ENCODE measurements at places on chromosomes 12 and 14.

GRCh38 chr14:23119363-23120327 lies 590 bp upstream of the CEBPE start:
- H3K4me1 ChIP-seq, result peaks cover 11% of the 10 kb centered on the region
- H3K36me3 ChIP-seq, result no peaks in the 10 kb centered on the region
- no peak for DNase-seq
- H3K4me3 ChIP-seq, result no peak overlapping the region
- no peaks in the 10 kb centered on the region for H3K27me3 ChIP-seq

- H3K36me3 ChIP-seq, result peaks cover 25% of the 10 kb centered on the region
- H3K27ac ChIP-seq, result no peak overlapping the region
- peaks cover 36% of the 10 kb centered on the region for H3K4me1 ChIP-seq
- no peak for DNase-seq
Measured at GRCh38 chr12:6337958-6338433, 3.9 kb downstream of the TNFRSF1A start.

- no peak overlapping the region for H3K4me3 ChIP-seq
- H3K4me1 ChIP-seq, result no peaks in the 10 kb centered on the region
- 0 out of 2 replicates have a peak, but pooled peaks cover 2% of the 10 kb centered on the region for H3K27me3 ChIP-seq
Measured at GRCh38 chr12:107478881-107479280, 206.7 kb upstream of the PWP1 start.

DNA sequence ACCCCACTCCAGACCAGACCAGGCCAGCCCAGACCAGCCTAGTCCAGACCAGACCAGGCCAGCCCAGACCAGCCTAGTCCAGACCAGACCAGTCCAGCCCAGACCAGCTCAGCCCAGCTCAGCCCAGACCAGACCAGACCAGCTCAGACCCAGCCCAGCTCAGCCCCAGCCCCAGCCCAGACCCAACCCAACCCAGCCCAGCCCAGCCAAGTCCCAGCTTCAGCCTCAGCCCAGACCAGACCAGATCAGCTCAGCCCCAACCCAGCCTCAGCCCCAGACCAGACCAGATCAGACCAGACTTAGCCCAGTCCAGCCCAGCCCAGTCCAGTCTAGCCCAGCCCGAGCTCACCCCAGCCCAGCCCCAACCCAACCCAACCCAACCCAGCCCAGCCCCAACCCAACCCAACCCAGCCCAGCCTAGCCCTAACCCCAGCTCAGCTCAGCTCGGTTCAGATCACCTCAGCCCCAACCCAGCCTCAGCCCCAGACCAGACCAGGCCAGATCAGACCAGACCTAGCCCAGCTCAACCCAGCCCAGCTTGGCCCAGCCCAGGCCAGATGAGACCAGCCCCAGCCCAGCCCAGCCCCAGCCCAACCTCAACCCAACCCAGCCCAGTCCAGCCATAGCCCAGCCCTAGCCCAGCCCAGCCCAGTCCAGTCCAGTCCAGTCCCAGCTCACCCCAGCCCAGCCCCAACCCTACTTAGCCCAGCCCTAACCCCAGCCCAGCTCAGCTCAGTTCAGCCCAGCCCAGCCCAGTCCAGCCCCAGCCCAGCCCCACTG lies 204.7 kb downstream of the BCL11B start:
- no peaks in the 10 kb centered on the region for H3K27me3 ChIP-seq
- no peaks in the 10 kb centered on the region for H3K36me3 ChIP-seq
- H3K4me3 ChIP-seq, result no peak overlapping the region
- peak; percentile 14 for DNase-seq

- H3K36me3 ChIP-seq, result peaks cover 21% of the 10 kb centered on the region
- no peak overlapping the region for H3K27ac ChIP-seq
- no peaks in the 10 kb centered on the region for H3K27me3 ChIP-seq
- DNase-seq, result no peak
- no peaks in the 10 kb centered on the region for H3K4me1 ChIP-seq
- H3K4me3 ChIP-seq, result no peak overlapping the region
Measured at GRCh38 chr12:43329375-43329774, 222.6 kb downstream of the ADAMTS20 start.

DNA sequence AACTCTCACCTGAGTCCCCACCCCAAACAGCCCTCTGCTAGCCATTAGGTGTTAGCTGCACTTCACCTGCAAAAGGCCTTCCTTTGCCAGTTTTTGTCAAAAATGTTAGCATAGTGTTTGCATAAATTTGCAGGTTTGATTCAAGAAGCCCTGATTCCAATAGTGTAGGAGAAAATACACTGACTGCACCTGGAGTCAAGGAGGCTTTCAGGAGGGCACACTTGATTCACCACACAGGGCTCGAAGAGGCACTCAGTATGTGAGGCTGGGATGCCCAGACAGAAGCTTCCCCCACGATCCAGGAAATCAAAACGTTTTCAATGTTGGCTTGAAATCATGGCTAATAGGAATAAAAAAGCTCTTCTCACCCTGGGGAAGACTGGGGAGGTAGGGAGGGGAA lies 40.5 kb upstream of the DDX11 start:
- H3K27ac ChIP-seq, result no peak overlapping the region
- DNase-seq, result no peak
- H3K36me3 ChIP-seq, result no peaks in the 10 kb centered on the region
- H3K27me3 ChIP-seq, result no peaks in the 10 kb centered on the region
- H3K4me1 ChIP-seq, result no peaks in the 10 kb centered on the region
- H3K4me3 ChIP-seq, result no peak overlapping the region

GRCh38 chr14:102779574-102780315 lies 2.5 kb downstream of the TRAF3 start:
- H3K4me1 ChIP-seq, result peaks cover 5% of the 10 kb centered on the region
- H3K27me3 ChIP-seq, result peaks cover 5% of the 10 kb centered on the region
- H3K27ac ChIP-seq, result no peak overlapping the region
- no peak for DNase-seq
- peak overlapping the region; percentile 18 for H3K4me3 ChIP-seq
